Natural killer cell treated with Interleukin-12 subunit alpha and Interleukin-12 subunit beta and Interleukin-15 and Interleukin-18, amount 100 ng/mL, for 72 hours (primary cell): ENCODE measurements at places on chromosomes 12 and 14.

DNA sequence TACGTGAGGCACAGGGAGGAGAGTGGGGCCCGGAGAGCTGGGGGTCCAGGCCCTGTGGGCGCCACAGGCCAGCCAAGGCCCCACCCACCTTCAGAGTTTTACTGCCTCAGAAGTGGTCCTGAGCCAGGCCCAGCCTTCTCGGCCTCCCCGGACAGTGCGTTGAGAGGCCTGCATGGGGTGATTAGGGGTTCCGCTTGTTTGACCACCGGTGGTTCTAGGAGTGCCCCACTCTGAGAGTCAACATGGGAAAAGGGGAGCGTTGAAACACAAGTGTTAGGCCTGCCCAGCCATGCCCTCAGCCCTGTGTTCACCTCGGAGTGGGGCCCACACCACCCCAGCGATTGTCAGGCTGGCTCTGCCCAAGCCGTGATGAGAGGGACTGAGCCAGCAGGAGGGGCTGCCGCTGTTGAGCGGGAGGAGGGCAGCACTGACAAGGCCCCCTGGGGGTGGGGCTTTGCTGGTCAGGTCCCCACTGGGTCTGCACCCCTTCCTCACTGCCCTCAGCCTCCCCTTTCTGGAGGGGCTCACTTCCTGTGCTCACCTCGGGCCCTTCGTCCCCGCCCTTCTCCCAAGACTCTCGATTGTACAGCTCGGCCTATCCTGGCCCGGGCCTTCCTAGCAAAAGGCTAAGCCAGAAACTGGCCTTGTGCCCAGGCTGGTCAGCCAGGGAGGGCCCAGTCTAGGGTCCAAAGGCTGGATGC, 4.8 kb downstream of the CKB start:
- peak; percentile 29 for DNase-seq

- DNase-seq = no peak
These were observed 46.8 kb upstream of the DLK1 start for GRCh38 chr14:100679707-100680438.

GRCh38 chr12:67415473-67415872, 146.3 kb downstream of the CAND1 start:
- DNase-seq = no peak

DNA sequence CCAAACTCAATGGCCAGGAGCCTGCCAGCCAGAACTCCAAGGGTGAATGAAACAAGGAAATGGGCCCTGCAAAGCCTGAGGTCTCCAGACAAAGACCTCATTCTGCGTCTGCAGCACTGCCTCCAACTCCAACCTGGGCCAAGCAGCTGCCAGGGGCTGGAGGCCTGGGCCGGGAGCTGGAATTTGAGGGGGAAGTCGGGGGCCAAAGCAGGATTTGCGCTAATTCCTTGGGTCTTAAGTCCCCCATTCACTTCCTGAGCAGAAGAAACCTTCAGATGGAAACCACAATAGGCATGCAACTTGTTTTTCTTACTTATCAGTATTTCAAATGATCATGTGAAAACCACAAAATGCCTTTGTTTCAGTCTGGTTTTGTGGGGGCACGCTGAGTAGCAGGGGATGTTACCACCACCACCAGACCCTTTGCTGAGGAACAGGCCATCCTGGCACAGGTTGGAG, 23.0 kb upstream of the TC2N start:
- no peak for DNase-seq

- DNase-seq = peak; percentile 65
These were observed 807 bp downstream of the B4GALNT3 start for GRCh38 chr12:460261-461230.

GRCh38 chr12:47744005-47744651, 14.6 kb downstream of the RAPGEF3 start:
- DNase-seq = no peak

DNA sequence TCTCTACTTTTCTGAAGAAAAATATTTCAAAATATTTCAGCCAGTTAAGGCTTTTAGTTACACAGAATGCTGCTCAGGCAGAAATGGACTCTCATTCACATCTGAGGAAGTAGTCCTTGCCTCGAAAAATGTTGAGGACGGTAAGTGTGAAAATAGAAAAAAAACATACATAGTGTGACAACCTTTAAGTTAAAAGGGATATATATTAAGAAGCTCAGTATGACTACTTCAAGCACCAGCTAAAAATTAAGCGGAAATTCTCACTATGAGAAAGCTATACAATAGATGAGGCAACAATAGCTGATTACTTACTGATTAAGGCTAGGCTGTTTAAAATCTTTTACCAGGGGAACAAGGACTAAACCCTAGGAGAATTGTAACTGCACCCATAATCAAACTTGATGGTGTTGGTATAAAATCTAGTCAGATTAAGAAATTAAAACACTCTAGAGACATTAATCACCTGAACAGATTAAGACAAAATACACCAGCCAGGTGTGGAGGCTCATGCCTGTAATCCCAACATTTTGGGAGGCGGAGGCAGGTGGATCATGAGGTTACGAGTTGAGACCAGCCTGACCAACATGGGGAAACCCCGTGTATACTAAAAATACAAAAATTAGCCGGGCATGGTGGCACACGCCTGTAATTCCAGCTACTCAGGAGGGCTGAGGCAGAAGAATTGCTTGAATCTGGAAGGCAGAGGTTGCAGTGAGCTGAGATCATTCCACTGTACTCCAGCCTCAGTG, 53.9 kb downstream of the HNRNPC start:
- no peak for DNase-seq
